ENCODE measurements at places on chromosomes 5 and 9.

GRCh38 chr9:81632599-81632998 lies 56.7 kb downstream of the TLE1 start:
- no peak for DNase-seq

DNA sequence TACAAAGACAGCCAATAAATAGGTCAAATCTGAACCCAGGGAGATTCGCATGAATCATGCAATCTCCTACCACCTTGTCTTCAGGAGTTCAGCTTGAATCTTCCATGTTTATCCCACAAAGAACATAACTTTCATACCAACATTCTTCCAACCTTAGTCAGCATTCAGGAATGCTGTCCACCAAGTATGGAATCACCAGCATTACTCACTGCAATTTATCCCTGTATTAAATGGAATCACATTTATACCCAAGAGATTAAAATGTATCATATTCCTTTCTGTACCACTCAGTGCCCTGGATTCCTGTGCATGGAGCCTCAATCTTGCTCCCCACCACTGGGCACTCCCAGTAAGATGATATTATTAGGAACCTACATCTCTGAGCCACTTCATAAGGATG lies 162.6 kb downstream of the GLIS3 start:
- no peak for DNase-seq

GRCh38 chr9:96498796-96499195 lies 48.8 kb downstream of the HABP4 start:
- no peak for DNase-seq

- DNase-seq = no peak
Observed at GRCh38 chr5:132434416-132435286, 55.9 kb downstream of the IRF1 start.

DNA sequence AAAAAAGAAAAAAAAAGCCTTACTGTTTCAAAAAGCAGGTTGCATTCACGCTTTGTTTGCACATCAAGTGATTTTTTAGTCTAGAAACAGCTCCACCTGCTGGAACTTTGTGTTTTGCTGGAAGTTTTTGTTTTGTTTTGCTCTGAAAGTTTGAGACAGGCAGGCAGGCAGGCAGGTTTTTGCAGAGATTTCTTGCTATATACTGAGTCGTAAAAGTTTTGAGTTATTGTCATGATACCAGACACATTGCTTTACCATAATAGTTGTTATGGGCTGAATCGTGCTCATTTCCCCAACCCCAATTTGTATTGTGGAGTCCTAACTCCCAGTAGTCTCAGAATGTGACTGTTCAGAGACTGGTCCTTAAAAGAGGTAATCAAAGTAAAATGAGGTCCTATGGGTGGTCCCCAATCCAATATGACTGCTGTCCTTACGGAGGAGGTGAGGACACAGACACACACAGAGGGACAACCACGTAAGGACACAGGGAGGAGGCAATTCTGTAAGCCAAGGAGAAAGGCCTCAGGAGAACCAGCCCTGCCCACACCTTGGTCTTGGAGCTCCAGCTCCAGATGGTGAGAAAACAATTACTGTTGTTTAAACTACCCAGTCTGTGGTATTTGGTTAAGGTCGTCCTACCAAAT lies 20.9 kb downstream of the OR2Y1 start:
- no peak for DNase-seq

GRCh38 chr9:122498883-122499288 lies 11.7 kb upstream of the OR1J2 start:
- no peak for DNase-seq

DNA sequence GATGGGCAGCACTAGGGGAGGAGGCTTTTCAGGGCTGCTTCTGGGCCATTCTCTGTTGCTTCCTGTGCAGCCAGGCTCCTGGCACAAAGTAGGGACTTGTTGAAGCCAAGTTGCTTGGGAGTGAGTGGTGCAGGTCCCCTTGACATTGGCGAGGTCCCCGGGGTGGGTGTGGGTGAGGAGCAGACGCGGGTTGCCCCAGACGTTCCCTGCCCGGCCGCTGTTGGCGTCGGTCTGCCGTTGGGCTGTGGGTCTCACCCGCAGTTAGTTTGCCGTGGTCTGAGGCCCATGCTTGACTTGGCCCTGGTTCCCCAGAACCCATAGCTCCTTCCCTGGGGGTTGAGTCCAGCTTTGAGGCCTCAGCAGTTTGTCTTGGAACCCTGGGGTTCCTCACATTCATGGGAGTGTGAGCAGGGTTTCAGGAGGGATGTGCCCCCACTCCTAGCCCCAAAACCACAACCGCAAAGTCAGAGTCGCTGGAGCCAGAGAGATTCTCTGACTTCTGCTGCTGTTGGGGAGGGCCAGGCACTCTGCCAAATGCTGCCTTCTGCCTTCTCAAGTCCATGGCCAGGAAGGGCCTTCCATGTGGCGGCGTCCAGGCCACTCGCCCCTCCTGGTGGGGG lies 77.5 kb downstream of the RXRA start:
- peak; percentile 17 for DNase-seq

DNA sequence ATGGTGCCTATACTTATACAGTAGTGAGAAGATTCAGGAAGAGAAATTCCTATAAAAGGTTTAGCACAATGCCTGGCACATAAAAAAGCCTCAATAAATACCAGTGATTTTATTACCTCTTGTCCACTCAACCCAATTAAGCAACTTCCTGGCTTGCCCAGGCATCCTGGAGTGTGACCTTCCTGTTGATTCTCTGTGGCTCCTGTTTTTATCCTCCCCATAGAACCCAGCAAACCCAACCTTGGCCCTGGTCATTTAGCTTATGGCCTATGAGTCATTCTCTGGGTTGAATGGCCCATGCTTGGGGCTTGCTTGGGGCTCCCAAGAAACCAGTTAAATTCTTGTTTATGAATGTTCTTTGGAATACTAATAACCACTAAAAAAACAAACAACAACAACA lies 21.4 kb upstream of the SPARC start:
- DNase-seq = no peak

GRCh38 chr9:104872656-104873488 lies 55.1 kb downstream of the ABCA1 start:
- no peak for DNase-seq

DNA sequence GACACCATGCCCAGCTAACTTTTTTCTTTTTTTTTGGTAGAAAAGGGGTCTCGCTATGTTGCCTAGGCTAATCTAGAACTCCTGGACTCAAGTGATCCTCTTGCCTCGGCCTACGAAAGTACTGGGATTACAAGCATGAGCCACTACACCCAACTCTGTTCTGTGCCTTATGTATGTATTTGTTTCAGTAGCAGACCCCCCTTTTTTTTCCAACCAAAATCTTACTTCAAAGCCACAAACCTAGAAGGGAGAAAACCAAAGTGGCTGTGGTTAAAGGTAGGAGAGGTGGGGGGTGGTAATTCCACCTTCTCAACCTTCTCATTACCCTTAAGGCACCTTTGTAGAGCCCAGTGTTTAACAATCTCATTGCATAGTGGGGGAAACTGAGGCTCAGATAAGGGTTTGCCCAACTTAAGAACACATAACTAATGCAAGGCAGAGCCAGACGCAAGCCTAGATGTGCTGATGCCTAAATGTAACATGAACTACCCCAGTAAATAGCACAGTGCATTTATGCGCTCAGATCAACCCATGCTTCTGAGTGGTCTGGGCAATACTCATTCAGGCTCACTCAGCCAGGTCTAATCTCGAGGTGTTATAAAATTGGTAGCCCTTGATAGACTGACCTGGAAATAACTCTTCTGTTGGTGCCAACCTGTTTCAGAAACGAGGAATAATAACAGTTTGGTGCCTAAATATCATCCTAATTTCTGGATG lies 33.0 kb downstream of the ITK start:
- no peak for DNase-seq

GRCh38 chr5:123964884-123965283 lies 452.9 kb downstream of the CSNK1G3 start:
- no peak for DNase-seq

- no peak for DNase-seq
Observed at GRCh38 chr5:135218790-135219568, 180.1 kb downstream of the MACROH2A1 start.

DNA sequence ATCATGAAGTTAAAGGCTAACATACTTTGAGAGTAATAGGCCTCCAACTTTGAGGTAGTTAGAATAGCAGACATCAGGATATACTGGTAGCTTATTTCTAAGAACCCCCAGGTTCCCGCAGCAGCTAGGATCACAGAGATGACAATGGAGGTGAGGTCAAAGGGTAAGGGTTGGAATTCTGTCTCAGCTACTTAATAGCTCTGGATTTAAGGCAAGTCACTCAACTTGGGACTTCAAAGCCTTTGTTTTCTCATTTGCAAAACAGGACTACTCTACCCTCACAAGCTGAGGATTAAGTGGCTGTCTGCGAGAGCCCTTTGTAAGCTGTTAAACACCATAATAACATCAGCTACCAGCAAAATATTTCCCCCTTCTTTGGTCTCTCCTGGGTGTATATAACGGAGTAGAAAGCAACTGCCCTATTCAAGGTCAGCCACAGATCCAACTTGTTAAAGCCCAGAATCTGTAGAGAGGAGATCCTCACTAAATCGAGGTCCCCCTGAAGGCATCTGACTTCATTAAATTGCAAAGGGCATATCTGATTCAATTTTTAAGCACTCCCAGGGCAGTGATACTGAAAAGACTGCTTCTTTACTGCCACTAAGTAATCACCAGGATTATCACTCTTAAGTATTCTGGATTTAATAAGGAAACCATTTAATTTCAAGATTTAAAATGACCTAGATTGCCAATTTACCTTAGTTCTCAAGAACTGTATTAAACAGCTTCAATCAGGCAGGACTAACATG lies 104.7 kb downstream of the DCP2 start:
- DNase-seq = no peak

DNA sequence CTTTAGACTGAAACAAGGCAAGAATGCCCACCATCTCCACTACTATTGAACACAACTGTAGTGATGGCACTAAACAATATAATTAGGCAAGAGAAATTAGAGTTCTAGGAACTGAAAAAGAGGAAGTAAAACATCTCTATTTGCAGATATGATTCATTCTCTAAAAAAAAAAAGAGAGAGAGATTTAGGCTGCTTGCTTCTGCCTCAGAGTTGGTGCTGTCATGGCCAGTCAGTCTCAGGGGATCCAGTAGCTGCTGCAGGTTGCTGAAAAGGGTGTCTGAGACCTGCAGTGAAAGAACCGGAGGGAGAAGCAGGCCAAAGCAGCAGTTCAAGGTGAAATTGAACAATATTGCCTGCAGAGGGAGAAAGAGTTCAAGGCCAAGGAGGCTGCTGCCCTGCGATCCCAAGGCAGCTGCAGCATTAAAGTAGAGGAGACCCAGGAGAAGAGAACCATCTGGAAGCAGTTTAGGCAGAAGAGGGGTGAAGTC lies 72.5 kb downstream of the AP3B1 start:
- DNase-seq = no peak

GRCh38 chr5:6432206-6432605 lies 16.5 kb upstream of the UBE2QL1 start:
- no peak for DNase-seq

GRCh38 chr5:23208959-23209431 lies 298.4 kb upstream of the PRDM9 start:
- DNase-seq = no peak

GRCh38 chr5:177446200-177447065 lies at the start of gene PRR7:
Gene PRR7, plus strand, starts transcription at chr5:177446814. Its CDS starts 8,254 bp downstream, at chr5:177455068.
- peak; percentile 70 for DNase-seq

DNA sequence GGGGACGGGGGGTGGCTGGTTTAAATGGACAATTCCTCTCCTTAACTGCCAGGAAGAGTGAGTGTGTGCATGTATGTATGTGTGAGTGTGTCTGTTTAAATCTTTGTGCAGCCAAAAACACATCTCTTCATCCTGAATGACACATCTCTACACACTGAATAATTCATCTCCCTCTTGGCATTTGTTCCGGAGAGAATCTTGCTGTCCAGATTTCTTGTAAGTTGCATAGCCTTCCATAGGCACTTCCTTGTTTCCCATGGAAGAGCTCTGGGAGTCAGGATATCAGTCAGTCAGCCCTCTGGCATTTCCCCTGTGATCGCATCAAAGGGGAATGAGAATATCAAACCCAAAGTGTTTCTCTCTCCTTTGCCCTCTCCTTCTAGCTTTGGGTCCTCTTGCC lies 74.7 kb downstream of the WWC1 start:
- DNase-seq = no peak

DNA sequence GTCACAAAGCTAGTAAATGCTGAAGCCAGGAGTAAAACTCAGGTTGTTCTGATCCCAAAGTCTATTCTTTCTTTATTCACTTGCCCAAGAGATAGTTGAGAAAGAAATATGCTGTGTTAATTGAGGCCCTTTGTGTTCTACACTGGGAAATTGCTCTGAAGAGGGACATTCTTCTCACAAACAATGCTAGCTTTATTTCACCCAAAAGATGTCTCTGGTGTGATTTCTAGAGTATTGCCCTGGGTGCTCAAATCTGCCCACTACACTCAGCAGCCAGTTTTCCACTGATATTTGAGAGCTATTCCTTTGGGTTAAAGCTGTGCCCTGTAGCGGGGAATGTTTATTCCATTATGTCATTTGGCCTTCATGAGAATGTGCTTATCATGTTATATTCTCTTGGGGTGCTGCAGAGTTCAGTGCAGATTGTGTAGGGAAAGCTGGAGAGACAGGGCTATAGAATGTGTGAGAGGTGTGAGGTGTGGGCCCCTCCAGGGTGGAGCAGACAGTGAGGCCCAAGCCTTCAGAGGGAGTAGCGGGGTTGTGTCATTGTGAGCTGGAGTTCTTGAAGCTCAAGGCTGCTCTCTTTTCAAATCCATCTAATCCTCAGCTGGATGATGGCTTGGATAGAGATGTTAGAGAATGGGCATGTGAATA lies 21.0 kb upstream of the C5orf63 start:
- no peak for DNase-seq

DNA sequence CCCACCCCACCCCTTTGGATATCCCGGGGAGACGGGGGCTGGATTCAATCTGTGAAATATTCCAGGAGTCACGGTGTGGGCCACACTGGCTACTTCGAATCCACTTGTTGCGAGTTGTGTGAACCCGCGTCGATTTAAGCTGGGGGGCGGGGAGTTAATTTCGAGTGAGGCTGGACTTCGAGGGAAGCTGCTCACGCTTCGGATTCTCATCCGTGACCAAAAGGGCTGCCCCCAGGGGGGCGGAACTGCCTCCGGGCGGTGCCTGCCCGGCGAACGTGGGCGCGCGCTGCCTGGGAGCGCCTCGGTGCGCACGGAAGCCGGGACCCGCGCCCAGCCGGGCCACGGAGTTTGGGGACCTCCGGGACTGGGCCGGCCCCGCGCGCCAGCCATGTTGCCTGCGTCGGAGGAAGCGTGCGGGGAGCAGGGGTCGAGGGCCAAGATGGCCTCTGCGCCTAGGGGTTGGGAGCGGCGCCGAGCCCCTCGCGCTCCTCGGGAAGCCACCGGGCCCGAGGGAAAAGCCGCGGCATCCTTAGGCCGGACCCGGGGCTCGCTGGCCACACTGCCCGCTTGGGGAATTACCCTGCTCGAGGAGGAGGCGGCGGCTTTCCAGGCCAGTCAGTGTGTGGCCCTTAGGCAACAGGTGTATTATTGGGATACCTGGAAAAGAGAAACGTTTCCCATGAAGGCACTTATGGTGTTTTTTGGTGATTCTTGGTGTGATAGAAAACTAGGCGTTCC lies 975 bp downstream of the OCLN start:
- peak; percentile 16 for DNase-seq

- no peak for DNase-seq
Observed at GRCh38 chr9:5436441-5436840, 1.3 kb downstream of the PLGRKT start.

Measured in T-helper 2 cell treated with Interferon-gamma antibody and Interleukin-4, amounts not matched to agents 5 μg/mL and 100 μg/mL, for 36 hours (primary cell).